ENCODE measurements at places on chromosomes 6 and 20.

GRCh38 chr6:112286010-112286409, 31.6 kb upstream of the LAMA4 start:
- no peak for DNase-seq

DNA sequence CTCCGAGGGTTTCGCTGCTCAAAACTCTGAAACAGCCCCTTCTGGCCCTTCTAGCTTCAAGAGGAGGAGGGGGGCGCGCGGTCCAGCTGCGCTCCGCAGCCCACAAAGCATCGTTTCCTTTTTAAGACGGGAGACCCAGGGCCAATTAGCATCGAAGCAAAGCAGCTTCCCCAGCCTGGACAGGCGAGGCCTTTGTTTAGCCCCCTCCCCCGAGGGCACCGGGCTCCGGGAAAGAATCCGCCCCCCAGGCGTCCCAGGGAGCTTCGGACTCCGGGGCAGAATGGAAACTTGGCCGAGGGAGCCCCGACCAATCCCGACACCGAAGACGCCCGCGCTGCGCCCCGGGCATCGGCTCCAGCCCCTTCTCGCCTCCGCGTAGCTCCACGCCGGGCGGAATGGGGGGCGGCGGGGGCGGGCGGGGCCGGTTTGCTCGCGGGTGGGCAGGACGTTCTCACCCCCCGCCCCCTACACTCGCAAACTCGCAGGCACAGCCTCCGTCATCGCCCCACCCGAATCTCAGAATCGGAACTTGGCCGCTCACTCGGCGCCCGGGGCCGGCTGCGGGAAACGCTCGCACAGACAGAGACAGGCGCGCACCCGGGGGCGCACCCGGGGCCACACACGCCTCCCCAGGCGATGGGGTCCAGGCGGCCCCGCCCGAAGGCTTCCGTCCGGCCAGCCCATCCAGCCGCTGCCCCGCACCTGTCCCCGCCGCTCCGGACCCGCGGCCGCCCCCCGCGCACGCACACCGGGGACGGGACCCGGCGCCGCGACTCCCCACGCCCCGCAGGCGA, 628 bp downstream of the NKAIN4 start:
- DNase-seq, result no peak

- no peak for DNase-seq
Observed at GRCh38 chr6:17159240-17159639, 57.4 kb downstream of the STMND1 start.

DNA sequence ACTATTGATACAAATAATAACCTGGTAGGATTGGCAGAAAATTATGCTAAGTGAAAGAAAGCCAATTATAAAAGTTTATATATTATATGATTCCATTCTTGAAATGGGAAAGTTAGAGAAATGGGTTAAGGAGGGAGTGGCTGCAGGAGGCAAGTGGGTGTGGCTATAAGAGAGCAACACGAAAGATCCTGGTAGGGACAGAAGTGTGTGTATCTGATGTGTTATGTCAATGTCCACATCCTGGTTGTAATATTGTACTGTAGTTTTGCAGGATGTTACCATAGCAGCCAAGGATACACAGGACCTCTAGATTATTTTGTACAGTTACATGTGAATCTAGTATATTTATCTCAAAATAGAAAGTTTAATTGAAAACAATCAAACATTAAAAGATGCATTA, 46.8 kb downstream of the SNX5 start:
- DNase-seq, result no peak

DNA sequence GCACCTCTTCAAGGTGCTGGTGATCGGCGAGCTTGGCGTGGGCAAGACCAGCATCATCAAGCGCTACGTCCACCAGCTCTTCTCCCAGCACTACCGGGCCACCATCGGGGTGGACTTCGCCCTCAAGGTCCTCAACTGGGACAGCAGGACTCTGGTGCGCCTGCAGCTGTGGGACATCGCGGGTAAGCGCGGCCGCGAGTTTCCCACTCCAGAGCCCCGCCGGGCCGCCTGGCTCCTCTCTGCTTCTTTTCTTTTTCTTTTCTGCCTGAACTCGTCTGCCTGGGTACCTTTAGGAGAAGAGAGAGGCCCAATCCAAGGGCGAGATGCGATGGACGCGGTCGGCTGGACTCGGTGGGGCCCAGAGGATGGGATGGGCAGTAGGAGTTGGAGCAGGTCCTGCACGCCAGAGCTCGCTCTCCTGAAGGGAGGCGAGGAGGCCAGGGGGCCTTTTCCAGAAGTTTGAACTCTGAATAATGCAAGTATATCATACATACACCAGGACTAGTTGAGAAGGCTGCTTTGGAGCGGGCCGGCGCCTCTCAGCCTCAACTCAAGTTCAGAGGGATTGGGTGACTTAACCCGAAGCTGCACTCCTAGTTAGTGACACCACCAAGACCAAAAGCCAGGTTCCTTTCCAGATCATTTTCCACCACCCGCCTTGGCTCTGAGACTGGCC, 445 bp downstream of the RAB32 start:
- no peak for DNase-seq

DNA sequence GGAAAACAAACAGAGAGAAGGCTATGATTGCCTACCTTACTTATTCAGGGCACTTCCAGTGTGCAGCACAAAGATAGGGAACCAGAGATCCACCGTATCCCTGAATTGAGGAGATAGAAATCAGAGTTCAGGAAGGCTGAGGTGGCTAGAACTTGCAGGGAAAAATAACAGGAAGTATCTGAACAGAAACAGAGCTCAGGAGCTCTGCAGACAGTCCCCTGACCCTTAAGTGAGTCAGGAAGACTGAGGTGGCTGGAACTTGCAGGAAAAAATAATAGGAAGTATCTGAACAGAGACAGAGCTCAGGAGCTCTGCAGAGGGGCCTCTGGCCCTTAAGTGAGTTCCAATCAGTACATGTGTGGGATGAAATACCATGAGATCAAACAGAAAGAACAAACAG, 65.4 kb downstream of the RPRD1B start:
- DNase-seq, result no peak

DNA sequence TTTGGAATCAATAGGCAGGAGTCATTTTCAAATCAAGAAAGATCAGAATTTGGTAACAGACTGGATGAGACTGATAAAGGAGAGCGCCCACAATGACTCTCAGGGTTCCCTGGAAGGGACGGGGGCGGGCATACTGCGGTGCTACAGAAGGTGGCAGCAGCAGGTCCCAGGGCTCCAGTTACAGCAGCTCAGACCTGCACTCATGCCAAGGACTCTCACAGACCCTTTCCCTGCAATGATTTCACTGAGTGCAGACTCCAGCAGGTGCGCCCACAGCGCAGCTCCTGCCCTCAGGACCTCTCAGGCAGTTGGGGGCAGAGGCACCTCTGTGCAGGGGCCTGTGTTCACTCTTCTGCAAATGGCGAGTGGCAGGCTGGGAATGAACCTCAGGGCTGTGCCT, 359.8 kb downstream of the ZFAND3 start:
- no peak for DNase-seq

GRCh38 chr20:8457978-8458377, 325.9 kb downstream of the PLCB1 start:
- no peak for DNase-seq

GRCh38 chr6:30942338-30943060, 1.7 kb downstream of the MUCL3 start:
- DNase-seq, result peak; percentile 62

- DNase-seq, result no peak
Observed at GRCh38 chr6:34485321-34486060, 19.6 kb downstream of the PACSIN1 start.

DNA sequence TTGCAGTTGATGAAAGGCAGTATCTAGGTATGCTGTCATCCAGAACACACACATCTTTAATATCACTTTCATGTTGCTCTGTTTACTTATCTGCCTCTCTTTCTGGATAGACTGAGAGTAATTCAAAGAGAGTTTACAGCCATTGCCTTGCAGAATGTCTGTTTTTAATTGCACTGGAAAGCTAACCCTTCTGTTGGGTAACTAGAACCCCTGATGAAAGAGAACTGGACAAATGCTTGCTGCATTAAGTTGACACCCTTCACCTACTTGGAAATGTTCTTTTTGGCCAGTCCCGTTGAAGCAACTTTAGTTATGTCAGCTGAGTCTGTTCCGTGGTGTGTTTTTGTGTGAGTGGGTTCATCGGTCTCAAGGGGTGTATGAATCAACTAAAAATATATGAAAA, 383.8 kb upstream of the CITED2 start:
- DNase-seq, result peak; percentile 87

DNA sequence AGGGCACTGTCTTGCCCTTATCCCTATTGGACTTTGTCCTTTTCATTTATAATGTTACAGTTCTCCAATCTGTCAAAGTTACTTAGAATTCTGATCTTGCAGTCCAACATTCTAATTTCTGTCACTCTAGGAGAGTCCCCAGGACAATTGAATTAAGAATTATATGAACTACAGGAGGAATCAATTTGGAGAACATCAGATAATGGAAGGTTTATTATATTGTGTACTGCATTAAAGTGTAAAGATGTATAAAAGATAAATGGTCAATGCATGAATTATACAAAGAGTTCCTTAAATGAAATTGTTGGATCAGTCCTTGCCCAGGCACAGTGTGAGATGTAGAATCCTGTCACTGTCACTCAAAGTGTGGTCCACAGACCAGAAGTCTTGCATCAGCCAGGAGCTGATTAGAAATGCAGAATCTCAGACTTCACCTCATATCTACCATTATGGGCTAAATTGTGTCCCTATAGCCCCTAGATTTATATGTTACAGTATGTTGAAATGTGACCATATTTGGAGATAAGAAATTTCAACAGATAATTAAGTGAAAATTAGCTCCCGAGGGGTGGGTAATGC, 145.5 kb downstream of the BTBD3 start:
- DNase-seq, result no peak

DNA sequence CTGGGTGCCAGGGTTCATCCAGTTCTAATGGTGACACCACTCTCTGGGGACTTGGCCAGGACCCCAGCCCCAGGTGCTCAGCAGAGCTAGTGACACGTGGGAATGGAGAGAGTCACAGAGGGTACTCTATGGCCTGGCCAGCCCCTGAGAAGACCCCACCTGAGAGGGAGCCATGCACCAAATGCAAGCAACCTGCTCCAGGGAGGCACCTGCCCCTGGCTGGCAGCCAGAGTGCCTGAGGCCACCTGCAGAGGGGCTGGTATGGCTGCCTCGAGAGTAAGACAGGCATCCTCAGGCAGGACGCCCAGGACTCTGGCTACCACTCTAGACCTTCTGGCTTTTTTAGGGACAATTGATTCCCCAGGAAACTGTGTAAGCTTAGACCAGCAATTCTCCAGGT, 38.6 kb upstream of the CST7 start:
- DNase-seq, result no peak

DNA sequence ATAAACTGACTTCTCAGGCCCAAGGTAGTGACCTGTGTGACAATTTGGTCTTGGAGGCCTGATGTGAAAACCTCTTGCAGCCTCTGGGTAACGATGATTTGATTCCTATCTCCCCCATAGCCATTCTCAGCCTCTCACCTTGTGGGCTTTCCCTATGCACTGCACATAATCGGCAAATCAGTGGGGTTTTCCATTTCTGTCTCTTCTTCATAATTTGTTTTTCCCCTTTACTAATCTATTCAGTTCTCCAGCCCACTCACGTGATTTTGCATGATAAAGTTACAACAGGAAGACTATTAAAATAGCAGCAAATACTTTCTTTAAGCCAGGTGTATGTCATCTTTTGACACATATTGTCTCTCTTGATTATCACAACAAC, 893.7 kb downstream of the TFAP2A start:
- DNase-seq, result no peak

DNA sequence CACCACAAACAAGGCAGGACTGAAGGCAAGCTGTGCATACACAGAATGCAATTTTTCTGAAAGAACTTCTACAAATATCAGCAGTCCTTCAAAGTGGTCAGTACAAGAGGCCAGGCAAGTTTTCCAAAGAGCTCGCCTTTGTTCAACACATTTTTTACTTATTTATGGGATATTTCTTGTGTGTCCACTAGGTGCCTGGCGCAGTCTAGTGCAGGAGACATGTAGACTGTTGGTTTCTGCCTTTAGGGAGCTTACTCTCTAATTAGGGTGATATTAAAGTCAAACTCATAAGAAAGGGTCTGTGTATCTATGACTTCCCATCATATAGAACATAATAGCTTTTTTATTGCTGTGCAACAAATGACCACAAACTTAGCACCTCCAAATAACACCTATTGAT, 21.2 kb upstream of the VEGFA start:
- DNase-seq, result no peak

DNA sequence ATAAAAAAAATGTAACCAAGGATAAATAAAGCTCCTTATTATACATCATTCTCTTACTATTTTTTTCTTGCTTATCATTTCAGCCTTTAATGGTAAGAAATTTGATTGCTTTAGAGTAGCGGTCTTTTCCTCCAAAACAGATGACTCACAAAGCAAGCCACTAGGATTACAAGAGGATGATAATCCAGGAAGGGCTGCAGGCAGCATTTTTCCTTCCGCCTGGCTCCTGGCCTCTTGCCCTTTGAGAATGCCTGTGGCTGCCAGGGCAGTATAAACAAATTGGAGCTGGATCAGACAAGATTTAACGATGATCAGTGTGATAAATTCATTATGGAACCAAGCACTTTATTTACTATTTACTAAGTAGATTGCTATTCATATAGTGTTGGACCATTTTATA, 9.7 kb upstream of the FBXL4 start:
- DNase-seq, result no peak

DNA sequence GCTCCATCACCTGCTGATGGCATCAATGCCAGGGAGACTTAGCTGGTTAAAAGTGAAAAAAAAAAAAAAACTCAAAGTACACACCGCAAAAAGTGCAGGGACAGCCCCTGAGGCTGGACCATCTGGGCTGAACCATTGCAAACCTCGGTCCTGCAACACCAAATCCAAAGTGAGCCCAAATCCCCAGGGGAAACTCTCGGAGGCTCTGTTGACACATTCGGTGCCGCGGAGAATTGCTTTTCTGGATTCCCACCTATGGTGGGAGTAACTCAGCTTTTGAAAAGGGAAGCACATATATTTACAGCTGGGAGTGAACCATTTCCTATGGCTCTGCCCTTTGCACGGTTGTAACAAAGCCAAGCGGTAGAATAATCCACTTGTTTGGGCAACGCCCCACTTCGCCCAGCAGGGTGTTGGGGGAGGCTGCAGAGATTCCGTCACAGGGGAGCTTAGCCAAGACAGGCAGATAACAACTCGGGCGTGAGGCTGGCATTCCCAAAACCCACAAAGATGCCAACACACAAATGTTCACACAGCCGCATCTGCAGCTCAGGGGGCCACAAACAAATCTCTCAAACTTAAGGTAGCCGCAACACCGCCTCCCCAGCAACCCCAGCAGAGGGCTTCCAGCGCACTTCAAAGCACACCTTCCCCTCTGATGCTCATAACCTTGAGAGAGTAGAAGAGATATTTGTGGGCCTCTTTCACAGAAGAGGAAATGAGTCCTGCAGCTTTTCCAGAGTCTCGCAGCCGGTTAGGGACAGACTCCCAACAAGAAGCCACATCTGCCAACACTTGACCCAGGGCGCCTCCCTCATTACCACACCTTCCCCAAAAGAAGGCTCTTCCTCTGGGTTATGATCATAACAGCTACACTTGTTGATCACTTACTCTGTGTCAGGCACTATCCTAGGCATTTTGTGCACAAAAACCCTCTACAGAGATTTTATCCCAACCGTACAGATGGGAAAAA, 11.4 kb downstream of the ZC3H12D start:
- DNase-seq, result no peak

GRCh38 chr6:167745670-167746389, 80.9 kb upstream of the AFDN start:
- no peak for DNase-seq
